Breast epithelium (tissue), 4 donors: ENCODE measurements at places on chromosomes 1 and 21. TPM values are rescaled to one million over a fixed set of nuclear protein-coding genes. Genes with fewer than 3 reads are reported as not detected.
A peak's percentile ranks its signal among the peaks of the same experiment; 100 is the strongest.

GRCh38 chr1:241356519-241357365 is at the start of gene RGS7:
Gene RGS7, minus strand, starts transcription at chr1:241357205.
- H3K27ac ChIP-seq = no peak within 1 kb of the TSS
- no peak for DNase-seq
- no peaks in the 10 kb centered on the region for H3K36me3 ChIP-seq

- DNase-seq = no peak
- H3K4me1 ChIP-seq = no peaks in the 10 kb centered on the region
- H3K4me3 ChIP-seq = no peak overlapping the region
- H3K27me3 ChIP-seq = no peaks in the 10 kb centered on the region
- no peak overlapping the region for H3K27ac ChIP-seq
- H3K36me3 ChIP-seq = peaks cover 9% of the 10 kb centered on the region
These were observed 18.9 kb downstream of the SFPQ start for GRCh38 chr1:35173909-35174540.

DNA sequence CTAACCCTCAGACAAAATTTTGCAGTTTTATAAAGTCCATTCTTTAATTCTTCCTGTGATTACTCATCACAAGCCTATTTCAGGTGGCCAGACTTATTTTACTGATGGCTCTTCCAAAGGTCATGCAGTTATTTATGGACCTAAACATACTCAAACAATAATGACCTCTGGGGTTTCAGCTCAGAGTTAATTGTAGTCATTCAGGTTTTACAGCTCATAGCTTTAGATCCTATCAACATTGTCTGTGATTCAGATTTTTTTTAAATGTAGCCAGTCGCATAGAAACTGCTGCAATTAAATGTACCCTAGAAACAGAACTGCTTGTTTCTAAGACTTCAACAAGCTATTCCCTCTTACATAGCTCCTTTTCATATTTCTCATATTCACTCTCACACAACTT is 270.8 kb downstream of the COL11A1 start:
- H3K36me3 ChIP-seq = no peaks in the 10 kb centered on the region
- no peak overlapping the region for H3K4me3 ChIP-seq

- H3K27ac ChIP-seq = no peak overlapping the region
- no peaks in the 10 kb centered on the region for H3K27me3 ChIP-seq
- H3K4me1 ChIP-seq = no peaks in the 10 kb centered on the region
These were observed 141.0 kb downstream of the ATP6V1G3 start for GRCh38 chr1:198399452-198399851.

- no peak overlapping the region for H3K4me3 ChIP-seq
- H3K36me3 ChIP-seq = no peaks in the 10 kb centered on the region
- H3K27ac ChIP-seq = no peak overlapping the region
- DNase-seq = no peak
- H3K27me3 ChIP-seq = no peaks in the 10 kb centered on the region
- no peaks in the 10 kb centered on the region for H3K4me1 ChIP-seq
These were observed 3.5 kb downstream of the ZNF691 start for GRCh38 chr1:42849944-42850343.

DNA sequence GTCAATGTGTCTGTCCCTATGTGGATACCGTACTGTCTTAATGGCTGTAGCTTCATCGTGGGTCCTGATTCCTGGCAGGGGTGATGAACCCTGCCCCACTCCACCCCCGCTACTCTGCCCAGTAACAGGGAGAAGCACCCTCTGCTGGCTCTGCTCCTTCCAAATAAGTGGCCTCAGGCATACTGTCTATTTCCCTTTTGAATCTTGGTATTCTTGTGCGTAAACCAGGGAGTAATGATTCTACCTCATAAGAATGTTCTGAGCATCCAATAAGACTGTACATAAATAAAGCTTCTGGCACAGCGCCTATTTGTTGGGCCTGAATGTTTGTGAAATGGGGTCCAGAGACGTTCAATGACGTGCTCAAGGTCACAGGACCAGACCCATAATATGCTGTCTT is 35.2 kb upstream of the CTPS1 start:
- peaks cover 18% of the 10 kb centered on the region for H3K4me1 ChIP-seq
- peak; percentile 74 for DNase-seq
- H3K27ac ChIP-seq = peak overlapping the region; percentile 88

- H3K27ac ChIP-seq = peak overlapping the region; percentile 84
- H3K27me3 ChIP-seq = no peaks in the 10 kb centered on the region
- no peaks in the 10 kb centered on the region for H3K36me3 ChIP-seq
- no peak overlapping the region for H3K4me3 ChIP-seq
- no peak for DNase-seq
These were observed 177.0 kb downstream of the CLIC6 start for GRCh38 chr21:34845521-34846451.

Gene SAMD11
- 23.0 TPM for total RNA-seq

Gene RGS4
- 2.0 TPM for total RNA-seq

Gene SEC22B
- 29.2 TPM for total RNA-seq
